ENCODE measurements at places on chromosomes 7 and 10.

GRCh38 chr10:51910189-51910588 is 210.8 kb upstream of the CSTF2T start:
- DNase-seq: no peak

DNA sequence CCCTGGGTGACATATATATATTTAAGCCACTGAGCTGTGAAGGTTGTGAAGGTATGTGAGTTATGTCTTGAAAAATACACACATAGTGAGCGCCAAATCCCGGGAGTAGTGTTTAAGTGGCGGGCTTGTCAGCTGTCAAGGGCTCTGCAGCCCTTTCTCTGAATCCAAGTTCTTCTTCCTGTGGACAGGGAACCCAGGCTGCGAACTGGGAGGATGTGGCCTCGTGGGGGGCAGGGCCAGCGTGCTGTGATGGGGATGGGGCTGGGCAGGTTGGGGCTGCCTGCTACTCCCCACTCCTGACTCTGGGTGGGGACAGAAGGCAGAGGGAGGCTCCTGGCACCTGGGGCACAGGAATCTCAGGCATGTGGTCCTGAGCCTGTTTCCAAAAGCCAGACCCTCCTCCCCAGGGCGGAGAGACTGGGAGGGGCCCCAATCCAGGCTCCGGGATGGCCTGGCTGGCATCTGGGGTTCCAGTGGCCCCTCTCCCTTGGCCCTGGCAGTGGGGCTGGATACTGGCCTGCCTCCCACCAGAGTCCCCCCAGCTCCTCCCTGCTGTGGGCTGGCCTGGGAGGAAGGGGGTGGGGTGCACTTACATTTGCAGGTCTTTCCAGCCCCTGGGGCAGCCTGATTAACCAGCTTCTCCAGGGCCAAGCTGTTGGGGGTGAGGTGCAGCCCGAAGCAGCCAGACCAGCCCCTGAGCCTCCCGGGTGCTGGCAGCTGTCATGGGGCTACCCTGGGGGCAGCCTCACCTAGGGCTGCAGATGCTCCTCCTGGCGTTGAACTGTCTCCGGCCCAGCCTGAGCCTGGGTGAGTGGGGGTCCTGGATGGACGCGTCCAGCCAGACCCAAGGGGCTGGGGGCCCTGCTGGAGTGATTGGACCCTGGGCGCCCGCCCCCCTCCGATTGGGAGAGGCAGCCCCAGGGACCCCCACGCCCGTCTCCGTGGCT is at the start of gene UPK3B:
TSS of gene UPK3B (plus strand) at position 622 of the 947 bp plus-strand sequence. CDS start at position 723, 101 bp downstream.
- peak; percentile 85 for DNase-seq

DNA sequence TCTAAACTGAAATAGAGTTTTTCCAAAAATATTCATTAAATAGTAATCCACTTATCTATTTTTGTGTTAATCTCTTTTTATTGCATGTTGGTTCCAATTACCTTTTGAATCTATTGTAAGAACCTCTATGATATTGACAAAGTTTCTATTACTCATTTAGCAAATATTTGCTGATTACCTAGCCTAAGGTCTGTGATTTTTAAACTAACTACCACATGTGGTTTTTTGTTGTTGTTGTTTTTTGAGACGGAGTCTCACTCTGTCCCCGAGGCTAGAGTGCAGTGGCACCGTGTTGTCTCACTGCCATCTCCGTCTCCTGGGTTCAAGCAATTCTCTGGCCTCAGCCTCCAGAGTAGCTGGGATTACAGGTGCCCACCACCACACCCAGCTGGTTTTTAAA is 2.0 kb upstream of the ASB13 start:
- no peak for DNase-seq

- DNase-seq: no peak
These were observed 17.7 kb upstream of the TPK1 start for GRCh38 chr7:144853542-144853941.

DNA sequence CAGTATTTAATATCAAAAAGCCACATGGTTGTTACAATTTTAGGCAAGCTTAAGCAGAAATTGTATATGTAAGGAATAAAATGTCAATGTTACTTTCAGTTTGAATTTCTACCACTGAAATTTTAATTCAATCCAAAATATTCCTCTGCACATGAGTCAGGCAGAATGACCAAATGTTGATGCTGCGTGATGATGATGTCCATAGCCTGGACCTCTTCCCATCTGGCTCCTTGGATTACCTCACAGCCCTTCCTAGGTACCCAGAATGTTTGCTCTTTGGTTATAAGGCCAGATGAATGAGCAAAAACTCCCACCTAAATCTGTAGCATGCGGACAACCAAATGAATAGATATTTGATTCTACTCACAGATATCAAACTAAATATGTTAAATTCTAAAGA is 258.3 kb upstream of the IMMP2L start:
- no peak for DNase-seq

Measured in vagina (tissue), 2 donors.